ENCODE measurements at places on chromosomes 5 and 9.

DNA sequence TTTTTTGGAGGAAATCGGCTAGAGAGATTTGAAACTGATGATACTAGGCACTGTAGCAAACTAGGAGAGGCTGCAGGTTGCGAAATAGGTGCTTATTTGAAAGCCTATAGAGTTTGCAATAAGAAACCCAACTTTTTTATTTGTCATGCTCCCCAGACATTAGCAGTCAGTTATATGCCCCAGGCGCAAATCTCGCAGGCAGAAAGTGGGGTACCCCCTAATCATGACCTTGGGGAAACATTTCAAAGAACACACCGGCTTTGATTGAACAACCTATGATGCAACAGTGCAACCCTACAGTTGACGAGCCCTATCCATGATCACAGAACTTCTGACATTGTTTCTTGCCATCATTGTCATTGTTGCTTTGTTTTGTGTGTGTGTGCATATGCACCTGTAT, 510.5 kb downstream of the RAB3C start:
- DNase-seq: no peak

DNA sequence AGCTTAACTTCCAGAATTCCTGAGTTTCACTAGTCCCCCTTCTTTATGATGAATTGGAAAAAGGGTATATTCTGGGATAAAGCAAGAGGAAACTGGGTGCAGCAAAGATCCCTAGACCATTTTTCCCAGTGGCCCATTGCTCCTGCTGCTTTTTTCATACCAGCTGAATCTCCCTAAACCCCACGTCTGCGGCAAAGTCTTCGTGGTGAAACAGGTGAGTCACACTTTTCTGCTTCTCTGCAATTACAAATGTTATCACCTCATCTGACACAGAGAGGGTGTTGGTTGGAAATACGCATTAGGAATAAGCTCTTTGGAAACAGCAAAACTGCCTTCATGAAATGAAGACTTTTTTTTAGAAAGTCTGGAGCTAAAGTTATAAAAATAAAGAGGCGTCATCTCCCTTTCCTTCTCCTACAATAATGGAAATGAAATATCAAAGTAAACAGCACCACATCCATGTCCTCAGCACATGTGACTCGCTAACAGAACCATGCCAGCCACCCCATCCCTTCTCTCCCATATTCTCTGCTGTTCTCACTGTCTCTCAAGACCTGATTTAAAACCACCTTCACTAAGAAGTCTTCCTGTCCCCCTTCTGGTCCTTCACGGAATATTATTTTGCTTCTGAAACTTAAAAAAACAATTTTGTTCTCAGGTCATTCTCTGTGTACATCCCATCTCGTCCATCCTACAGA, 39.5 kb upstream of the GLRX start:
- no peak for DNase-seq

GRCh38 chr5:10304932-10305331, 2.8 kb downstream of the CMBL start:
- DNase-seq: no peak

DNA sequence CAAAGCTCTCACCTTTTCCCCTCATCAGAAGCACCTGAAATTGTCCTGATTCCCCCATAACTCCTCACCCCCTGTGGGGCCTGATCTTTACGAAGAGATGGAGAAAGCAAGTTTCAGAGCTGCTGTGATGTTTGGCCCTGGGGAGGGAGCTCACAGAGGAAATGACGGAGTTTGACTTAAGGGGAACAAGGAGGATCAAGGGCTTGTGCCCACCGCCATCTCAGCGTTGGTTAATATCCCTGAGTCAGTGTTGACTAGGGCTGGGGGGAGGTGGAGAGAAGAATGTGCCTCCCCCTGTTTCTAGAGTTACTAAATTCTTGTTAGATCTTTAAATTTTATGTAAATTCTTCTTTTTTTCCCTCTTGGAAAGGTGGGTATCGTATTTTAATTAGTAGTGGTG, 27.8 kb downstream of the FGF18 start:
- DNase-seq: no peak

DNA sequence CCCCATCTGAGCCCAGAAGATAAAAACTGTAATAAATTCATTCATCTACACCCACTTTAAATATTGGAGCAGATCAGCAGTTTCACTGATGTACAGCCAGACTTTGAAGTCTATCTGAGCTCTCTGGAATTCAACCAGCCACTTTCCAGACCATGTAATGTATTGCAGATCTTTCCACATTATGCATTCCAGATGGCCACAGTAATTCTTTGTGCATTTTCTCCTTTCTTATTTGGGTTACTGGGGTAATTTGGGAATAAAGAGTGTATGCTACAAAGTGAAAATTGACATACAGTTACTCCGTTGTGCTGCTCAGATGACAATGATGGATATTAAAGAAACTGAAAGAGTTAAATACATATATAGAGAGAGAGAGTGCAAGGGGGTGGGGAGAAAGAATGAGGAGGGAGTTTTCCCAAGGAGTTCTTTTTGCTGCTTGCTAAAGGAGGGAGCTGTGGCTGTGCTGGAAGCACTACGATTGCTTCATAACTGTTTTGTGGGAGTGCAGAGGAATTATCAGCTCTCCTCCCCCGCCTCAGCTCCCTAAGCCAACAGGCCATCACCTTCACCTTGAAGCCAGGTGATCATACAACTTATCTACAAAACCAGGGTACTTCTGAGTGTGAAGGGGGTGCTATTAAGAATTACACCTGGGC, 152.8 kb downstream of the GAS1 start:
- no peak for DNase-seq

DNA sequence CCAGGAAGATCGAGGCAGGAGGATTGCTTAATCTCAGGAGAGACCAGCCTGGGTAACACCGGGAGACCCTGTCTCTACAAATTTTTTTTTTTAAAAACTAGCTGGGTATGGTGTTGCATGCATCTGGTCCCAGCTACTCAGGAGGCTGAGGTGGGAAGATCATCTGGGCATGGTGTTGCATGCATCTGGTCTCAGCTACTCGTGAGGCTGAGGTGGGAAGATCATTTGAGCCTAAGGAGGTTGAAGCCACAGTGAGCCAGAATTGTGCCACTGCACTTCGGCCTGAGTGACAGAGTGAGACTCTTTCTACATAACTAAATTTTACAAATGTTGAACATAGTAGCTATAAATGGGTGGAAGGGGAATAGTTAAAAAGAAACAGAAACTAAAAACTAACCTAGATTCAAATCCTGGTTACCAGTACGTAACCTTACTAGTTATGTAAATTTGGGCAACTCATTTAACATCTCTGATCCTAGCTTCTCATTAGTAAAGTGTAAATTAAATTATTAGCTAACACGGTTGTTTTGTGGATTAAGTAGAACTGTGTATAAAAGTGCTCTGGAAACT, 41.7 kb downstream of the TMEM161B start:
- no peak for DNase-seq

DNA sequence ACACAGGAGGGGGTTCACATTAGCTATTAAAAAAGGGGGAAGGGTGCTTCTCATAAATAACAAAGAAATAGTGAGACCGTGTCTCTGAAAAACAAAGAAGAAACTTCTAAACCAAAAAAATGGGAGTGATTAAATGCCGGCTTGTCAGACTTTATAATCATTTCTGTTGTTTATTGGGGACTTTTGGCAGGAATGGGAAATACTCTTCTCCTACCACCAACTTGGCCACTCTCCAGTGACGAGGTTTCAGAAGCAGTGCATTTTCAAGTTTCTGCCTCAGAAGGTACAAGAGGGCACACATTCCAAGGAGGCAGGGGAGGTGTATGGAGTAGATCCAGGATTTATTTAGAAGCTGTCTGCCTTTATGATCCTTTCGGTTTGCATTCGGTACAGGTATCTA, 46.2 kb downstream of the LIX1 start:
- no peak for DNase-seq

GRCh38 chr5:112036206-112036605, 279.2 kb upstream of the NREP start:
- no peak for DNase-seq

DNA sequence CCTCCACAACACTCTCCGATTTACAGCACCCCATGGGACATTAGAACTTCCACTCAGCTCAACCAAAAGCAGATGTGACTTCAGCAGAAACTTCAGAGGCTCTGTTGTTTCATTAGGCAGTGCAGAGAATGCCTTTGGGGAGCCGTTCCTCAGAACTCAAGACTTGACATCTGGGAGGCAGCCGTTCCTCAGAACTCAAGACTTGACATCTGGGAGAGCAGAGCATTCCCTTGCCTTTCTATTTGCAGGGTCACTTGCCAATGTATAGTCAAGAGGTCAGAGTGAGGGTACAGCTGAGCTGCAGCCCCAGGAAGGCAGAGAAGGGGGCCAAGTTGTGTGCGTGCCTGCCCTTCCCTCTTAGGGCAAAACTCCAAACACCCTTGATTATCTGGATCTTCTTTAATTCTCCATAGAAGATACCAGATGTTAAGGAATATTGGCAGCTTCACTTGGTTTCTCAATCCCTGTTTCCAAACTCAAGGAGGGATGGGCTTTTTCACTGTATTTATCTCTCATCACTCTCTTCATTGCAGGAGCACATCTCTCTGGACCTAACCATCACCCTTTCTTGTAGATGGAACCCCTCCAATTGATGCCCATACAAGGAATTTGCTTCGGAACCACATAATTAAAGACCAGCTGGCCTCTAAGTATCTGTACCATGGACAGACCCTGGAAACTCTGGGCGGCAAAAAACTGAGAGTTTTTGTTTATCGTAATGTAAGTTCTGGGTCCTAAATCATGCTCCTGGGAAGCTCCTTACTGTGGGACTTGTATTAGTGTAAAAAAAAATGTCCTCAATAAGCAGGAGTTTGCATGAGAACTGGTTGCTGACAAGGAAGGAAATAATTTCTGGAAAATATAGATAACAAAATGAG, 25.6 kb downstream of the TGFBI start:
- no peak for DNase-seq

DNA sequence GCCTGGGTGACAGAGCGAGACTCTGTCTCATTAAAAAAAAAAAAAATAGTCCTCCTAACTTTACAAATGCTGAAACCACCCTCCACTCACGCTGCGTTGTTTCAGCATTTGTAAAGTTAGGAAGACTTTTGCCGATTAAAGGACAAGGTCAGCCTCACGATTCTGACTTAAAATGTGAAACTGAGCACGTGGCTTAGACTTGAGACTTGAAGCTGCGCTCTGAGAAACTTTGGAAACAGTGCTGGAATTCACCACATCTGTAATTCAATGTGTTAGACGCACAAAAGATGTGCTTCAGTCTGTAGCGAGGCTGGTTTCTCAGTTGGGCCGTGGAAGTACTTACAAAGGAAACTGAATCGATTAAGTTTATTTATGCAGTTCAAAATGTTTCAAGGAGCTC, 25.0 kb upstream of the LAMC3 start:
- DNase-seq: no peak

- DNase-seq: no peak
Observed at GRCh38 chr9:99114846-99115500, 10.1 kb downstream of the TGFBR1 start.

DNA sequence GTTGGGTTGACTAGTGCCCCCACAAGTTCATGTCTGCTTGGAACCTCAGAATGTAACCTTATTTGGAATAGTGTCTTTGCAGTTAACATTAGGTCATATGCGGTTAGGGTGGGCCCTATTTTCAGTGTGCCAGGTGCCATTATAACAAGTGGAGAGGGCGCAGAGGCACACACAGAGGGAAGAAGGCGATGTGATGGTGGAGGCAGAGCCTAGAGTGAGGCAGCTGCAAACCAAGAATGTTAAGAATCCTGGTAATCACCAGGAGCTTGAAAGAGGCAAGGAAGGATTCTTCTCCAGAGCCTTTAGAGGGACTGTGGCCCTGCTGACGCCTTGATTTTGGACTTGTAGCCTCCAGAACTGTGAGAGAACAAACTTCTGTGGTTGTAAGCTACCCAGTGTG, 10.9 kb downstream of the GPR107 start:
- DNase-seq: no peak

GRCh38 chr5:61582205-61582820, 250.3 kb downstream of the ZSWIM6 start:
- no peak for DNase-seq

GRCh38 chr9:109681301-109681700, 98.7 kb upstream of the PALM2AKAP2 start:
- no peak for DNase-seq

GRCh38 chr9:106962122-106962521, 99.2 kb downstream of the ZNF462 start:
- no peak for DNase-seq

GRCh38 chr9:134775081-134775951, 105.3 kb upstream of the FCN2 start:
- no peak for DNase-seq

All from HS-27A (cell line).